ENCODE measurements at places on chromosomes 13 and 19.

DNA sequence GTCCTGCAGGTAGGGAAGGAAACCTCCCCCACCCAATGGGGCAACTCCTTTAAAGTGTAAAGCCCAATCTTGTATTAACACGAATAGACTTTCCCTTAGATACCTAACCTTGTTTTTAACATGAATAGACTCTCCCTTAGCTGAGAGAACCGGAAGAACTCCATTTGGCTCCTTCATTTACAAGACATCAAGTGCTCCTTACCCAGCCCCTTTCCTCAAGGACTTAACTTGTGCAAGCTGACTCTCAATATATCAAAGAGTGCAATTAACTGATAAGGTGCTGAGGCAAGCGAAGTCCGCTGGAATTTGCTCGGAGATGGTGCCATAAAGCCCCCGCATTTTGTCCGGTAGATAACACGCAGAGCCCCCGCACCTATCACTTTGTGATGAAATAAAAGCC, 9.9 kb upstream of the ZNF90 start:
- DNase-seq = no peak

DNA sequence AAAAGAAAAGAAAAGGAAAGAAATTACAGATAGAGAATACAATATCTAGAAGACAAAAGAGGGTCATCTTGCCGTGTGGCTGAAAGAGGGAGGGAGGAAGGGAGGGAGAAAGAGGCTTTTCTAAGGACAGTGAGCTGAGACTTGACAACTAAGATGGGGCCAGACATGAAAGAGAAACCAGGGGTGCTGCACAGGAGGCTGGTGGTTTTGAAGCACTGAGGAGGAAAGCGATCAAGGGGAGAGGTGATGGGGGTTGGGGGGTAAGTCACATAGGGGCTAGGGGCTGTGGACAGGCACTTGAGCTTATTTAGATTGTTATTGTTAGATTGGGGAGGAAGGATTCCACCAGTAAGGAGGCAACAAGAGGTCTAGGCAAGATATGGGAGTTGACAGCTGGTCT, 17.3 kb downstream of the PNPLA6 start:
- DNase-seq = no peak

DNA sequence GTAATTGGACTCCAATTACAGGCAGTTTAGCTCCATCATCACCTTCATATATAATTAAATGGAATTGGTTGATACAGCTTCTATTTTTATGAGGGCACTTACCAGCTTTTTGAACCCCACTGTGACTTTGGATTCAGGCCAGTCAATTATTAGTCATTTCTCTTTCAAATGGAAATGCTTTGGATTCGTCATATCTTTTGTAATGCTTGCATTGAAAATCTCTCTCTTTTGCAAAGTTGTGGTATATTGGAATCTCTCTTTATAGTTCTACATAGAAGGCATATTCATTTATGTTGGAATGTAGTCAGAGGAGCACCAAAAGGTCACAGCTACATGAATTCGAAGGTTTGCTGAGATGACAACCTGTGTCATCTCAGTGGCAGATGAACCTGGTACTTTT, 1074.3 kb upstream of the SLC10A2 start:
- DNase-seq = no peak

GRCh38 chr19:1396768-1397679, 4.3 kb downstream of the GAMT start:
- DNase-seq = no peak

DNA sequence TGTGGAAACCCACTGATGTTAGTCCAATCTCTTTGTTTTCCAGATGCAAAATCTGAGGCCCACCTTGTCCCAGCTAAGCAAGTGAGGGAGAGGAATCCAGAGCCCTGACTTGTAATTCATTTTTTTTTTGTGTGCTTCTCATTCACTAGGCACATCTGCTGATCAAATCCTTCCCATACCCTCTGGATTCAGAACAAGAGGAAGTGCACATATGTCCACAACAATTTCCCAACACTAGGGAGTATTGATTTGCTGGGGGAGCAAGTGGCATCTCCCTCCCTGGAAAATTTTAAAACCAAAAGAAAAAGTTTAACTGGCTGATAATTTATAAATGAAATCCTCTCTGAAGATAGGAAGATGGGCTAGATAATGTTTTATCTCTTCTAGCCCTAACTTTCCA, 94.6 kb upstream of the RFC3 start:
- DNase-seq = no peak

- no peak for DNase-seq
Observed at GRCh38 chr13:21719463-21719862, 48.6 kb downstream of the FGF9 start.

GRCh38 chr13:79645569-79645968, 164.6 kb downstream of the NDFIP2 start:
- no peak for DNase-seq

GRCh38 chr13:104847922-104848321, 1687.5 kb downstream of the EFNB2 start:
- no peak for DNase-seq

- DNase-seq = peak; percentile 93
Observed at GRCh38 chr19:1478934-1479707, at the start of gene C19orf25. C19orf25 (minus strand) TSS chr19:1479215; CDS start chr19:1478903, 312 bp downstream.

DNA sequence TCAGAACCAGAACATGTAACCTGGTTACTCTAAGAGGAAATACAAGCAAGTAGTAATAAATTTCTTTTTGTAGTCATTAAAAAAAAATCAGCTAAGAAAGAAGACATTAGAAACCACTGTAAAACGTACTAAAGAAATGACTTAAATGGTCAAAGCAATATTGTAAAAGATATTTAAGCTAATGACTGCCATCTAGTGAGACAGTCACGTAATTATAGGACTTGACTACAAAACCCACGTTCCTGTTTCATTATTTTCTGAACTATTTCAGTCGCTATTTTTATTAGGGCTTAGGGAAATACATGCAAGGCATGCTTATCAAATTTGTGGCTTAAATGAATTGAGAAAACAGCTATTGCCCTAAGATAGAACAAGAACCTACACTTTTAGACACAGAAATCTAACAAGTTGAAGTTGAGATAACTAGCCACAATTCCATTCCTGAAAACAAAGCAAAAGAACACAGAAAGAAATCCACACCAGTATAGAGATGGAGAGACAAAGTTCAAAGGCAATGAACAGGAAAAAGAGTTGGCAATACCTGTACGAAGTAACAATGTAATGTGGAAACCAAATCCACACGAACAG, 17.9 kb downstream of the ALG5 start:
- peak; percentile 43 for DNase-seq

DNA sequence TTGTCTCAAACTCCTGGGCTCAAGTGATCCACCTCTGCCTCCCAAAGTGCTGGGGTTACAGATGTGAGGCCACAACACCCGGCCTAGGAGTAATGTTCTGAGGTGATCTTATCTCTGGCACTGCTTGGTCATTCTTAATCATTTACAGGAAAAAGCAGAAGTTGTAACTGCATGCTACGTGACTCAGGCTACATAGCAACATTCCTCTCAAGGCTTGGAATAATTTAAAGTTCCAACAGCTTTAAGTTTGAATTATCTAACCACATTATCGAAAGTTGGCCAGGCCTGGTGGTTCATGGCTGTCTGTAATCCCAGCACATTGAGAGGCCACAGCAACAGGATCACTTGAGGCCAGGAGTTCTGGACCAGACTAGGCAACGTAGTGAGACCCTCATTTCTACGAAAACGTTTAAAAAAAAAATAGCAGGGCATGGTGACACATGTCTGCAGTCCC, 3.9 kb upstream of the B9D2 start:
- DNase-seq = peak; percentile 46

- DNase-seq = no peak
Observed at GRCh38 chr13:40120288-40120687, 464.8 kb downstream of the COG6 start.

Measured in hematopoietic multipotent progenitor cell treated with erythropoietin and hydrocortisone succinate and interleukin-3 and kit ligand, for 15 days (in vitro differentiated cells).